ENCODE measurements at places on chromosomes 4 and X.

- DNase-seq: no peak
Measured at GRCh38 chr4:10007793-10008608, 13.3 kb downstream of the SLC2A9 start.

GRCh38 chrX:4179031-4179430 is 465.6 kb upstream of the PRKX start:
- no peak for DNase-seq

- DNase-seq: no peak
Measured at GRCh38 chr4:3445111-3445820, 3.5 kb downstream of the HGFAC start.

GRCh38 chrX:149568701-149569296 is 18.5 kb downstream of the MAGEA9B start:
- no peak for DNase-seq

DNA sequence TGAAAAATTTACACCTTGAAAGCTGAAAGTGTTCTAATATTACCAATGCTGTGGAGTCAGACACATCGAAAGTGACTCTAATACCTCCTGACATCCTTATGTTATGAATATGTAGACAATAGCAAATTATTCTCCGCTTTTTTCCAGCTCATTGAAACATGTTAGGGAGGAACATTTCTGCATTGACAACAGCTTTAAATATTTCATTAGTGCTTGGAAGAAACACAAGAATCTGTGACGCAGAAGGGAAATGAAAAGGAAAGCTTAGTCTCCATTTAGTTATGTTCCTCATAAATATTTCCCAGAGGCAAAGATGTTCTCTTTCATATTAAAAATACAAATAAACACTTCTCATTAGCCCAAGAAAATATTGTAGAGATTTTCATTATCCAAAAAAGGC is 55.8 kb upstream of the CD99 start:
- DNase-seq: no peak

DNA sequence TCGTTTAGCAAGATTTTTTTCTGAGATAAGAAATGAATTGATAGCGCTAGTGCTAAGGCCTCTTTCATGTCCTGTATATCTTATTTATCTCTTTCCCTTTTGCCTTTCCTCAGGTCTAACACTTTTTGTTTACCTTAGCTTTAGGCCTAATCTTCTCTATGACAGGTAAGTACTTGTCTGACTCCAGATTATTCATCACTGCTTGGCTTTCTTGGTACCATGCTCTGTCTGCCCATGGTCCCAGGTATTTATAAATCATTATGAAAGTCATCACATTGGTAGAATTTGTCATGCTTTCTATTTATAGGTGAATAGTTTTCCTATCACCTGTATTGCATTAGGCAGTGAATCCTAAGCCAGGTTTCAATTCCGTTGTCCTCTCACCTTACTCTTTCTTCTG is 99.5 kb upstream of the CTSO start:
- DNase-seq: no peak

DNA sequence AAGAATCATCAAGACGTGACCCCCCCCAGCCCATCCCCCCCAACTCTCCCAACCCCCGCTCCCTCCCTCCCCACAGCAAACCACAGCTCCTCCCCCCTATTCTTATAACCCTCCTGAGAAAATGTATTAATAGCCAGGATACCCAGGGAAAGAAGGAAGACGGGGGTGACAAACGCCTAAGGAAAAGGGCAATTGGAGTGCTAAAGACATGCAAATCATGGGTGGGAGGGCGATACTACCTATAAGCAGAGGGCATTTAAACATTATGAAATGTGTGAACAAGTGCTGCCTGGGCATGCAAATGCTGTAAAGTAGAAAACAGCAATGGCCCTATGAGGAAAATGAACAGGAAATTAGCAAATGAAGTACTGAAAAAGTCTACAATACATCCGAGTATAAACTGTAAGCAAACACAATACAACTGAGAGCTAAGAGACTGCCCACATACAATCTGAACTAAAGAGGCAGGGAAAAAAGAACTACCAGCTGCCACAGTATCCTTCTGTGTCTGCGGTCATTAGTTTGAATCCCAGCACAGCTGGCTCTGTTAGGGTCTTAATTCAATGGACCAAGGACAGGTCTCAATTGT is 2.4 kb downstream of the CXXC4 start:
- no peak for DNase-seq

DNA sequence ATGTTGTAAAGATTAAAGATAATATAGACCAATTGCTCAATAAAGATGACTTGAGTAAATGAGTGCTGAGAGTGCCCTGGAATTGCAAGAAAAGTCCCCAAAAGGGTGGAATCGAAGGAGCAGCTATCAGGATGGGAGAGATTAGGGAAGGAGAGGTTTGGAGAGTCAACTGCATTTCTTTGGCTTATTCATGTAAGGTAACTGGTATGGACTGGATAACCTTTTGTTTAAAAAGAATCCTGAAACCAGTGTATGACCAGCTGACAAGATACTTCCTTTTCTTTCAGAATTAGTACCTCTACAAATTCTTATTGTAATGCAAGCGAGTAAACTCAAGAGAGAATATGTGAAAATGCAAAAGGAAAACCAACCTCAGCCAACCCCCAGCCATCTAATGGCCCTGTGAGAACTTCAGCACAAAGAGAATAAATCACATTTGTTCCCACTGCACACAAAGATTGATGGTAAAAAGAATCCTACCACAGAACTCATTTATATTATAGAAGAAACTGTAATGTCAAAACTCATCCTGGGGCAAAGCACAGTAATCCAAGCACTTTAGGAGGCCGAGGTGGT is 24.5 kb upstream of the SPP1 start:
- no peak for DNase-seq

DNA sequence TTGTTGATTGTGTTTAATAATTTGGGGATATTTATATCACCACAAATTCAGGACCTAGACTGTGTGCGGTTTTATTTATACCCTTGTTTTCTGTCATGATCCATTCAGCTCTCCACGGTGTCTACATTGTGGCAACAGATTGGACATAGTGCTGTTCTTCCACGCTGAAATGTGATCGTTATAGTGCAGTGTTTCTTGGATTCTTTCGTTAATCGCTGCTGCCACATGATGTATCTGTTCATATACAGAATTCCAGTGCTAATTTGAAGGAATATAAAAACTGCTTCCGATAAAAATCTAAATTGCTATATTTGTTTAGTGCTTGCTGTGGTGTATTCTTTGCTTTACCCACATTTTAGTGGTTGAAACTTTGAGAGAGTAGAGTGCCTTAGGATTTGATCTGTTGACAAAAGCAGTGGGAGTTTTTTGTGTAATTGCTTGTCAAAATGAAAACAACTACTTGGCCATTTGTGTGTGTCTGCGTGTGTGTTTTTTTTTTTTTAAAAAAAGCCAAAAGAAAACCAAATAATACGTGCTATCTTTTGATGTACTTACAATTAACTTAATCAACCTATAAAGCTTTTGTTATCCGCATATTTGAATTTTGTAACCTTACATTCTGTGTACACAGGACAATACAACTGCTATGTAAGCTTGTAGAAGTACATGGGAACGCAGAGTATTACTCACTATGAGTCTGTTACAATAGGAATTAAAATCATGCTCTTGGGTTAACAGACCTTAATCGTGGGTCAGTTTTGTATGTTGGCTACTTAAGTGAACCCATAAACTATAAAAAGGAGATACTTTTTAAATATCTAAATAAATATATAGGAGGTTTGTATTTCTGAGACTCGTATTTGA is 353.3 kb downstream of the ARHGAP24 start:
- no peak for DNase-seq

DNA sequence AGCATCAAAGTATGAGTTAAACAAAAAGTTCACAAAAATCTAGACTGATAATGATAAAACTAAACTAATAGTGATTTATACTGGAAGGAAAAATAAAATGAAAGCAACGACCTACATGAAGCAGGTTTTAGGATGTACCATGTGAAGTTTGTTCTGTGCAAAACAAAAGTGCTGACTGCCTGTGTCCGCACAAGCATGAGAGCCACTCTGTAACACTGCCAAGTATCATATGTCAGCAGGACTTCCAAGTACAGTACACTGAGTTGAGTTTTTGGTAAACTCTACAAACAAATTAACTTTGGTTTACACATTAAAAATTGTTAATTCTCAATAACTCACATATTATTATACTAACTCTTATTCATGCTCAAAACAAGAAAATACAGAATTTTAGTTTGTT is 459.0 kb downstream of the PDGFC start:
- DNase-seq: no peak

- no peak for DNase-seq
Measured at GRCh38 chrX:149205937-149206336, 299.2 kb downstream of the IDS start.

- DNase-seq: no peak
Measured at GRCh38 chr4:141417387-141417786, 196.7 kb downstream of the ZNF330 start.

GRCh38 chrX:116238093-116238492 is 67.5 kb downstream of the AGTR2 start:
- DNase-seq: no peak

- no peak for DNase-seq
Measured at GRCh38 chrX:12304261-12304660, 166.0 kb downstream of the FRMPD4 start.

GRCh38 chr4:73068491-73069337 is 802 bp downstream of the COX18 start:
- no peak for DNase-seq

DNA sequence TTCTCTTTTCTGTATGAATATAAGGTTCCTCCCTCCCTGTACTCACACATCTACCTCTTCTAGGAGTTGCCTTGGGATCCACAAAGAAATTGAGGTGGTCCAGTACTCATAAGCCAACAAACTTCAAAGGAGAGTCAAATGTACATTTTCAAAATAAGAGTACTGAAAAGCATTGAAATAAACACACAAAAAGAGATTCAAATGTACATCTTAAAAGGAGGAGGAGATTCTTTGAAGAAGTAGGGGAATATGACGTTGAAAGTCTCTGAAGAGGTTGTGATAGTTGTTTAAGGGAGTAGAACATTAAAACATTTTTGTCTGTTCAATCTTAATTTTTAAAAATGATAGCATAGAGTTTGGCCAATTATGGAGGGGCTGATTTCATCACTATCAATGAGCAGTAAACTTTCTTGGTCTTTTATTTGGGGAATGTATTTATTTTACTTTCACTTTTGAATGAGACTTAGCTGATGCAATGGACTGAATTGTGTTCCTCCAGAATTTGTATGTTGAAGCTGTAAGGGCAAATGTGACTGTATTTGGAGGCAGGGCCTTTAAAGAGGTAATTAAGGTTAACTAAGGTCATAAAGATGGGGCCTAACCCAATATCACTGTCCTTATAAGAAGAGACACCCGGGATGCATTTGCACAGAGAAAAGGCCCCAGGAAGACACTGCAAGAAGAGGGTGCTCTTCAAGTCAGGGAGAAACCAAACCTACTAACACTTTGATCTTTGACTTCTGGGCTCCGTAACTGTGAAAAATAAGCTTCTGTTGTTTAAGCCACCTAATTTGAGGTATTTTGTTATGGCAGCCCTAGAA is 226.3 kb upstream of the PGRMC2 start:
- DNase-seq: no peak

DNA sequence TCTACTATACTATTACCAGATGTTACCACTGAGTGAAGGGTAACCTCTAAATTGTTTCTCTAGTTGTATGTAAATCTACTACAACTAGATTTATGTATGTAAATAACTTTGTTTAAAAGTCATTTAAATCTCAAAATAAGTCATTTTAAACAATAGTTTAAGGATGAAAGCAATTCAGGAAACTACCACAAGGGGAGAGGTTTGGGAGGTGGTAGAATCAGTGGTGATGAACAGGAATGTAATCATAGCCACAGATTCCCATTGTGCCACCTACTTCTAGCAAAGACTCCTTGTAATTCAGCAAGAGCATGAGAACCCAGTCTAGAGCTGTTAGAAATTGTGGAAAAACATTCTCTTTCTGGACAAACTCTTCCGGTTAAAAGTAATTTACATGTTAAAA is 234.6 kb downstream of the SLC7A11 start:
- no peak for DNase-seq

GRCh38 chr4:149158817-149159216 is 656.8 kb downstream of the IQCM start:
- DNase-seq: no peak

- DNase-seq: peak; percentile 46
Measured at GRCh38 chrX:40468033-40468846, 112.5 kb upstream of the ATP6AP2 start.

DNA sequence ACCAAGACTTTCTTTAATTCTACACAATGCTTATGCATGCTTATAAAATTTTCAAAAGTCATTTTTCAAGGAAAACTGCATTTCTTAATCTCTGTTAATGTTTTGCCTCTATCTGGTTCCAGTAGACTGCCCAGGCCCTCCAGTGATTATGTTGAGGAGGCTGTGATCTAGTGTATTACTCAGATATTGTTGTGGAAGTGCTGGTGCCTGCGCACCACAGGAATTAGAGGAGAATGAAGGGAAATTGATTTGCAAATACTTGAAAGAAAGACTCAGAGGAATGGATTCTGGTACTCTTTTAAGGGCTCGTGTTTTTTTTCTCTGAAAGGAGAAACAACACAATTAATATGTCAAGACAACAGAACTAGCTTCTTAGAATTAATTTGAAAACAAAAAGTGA is 1015.1 kb downstream of the RPA4 start:
- DNase-seq: no peak

DNA sequence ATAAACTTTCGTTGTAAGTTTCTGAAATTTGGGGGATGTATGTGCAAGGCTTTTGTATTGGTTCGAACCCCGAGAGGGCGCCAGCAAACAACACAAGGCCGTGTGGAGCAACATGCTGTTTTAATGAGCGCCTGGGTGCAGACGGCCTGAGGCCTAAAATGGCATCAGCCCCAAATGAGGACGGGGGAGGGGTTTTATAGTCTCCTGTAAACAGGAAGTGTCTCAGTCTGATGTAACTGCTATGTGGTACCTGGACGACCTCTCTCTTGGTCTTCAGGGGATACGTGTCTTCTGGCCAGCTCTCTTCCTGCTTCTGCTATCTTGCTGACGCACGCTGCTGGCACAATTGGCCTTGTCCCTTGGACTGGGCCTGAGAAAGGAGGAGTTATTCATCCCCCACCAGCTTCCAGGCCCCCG is 1348.0 kb downstream of the ADGRL3 start:
- no peak for DNase-seq
